ENCODE measurements at places on chromosomes 2 and 18. TPM values are rescaled to one million over a fixed set of nuclear protein-coding genes. Genes with fewer than 3 reads are reported as not detected.

Gene CREB1
- total RNA-seq = 30.7 TPM

Gene ATL2
- total RNA-seq = 53.5 TPM

Gene IL1R2
- 0.93 TPM for total RNA-seq

Gene NT5DC4
- total RNA-seq = not detected

Gene AFF3
- total RNA-seq = 0.22 TPM

Gene SERPINB4
- total RNA-seq = not detected

Gene FSIP2
- not detected for total RNA-seq

Gene UNC80
- total RNA-seq = not detected

Gene SERPINB2
- total RNA-seq = not detected

Measured in A549 treated with RU486 at 1 μM for 4 hours (cell line).